ENCODE measurements at places on chromosomes 6 and 20.

DNA sequence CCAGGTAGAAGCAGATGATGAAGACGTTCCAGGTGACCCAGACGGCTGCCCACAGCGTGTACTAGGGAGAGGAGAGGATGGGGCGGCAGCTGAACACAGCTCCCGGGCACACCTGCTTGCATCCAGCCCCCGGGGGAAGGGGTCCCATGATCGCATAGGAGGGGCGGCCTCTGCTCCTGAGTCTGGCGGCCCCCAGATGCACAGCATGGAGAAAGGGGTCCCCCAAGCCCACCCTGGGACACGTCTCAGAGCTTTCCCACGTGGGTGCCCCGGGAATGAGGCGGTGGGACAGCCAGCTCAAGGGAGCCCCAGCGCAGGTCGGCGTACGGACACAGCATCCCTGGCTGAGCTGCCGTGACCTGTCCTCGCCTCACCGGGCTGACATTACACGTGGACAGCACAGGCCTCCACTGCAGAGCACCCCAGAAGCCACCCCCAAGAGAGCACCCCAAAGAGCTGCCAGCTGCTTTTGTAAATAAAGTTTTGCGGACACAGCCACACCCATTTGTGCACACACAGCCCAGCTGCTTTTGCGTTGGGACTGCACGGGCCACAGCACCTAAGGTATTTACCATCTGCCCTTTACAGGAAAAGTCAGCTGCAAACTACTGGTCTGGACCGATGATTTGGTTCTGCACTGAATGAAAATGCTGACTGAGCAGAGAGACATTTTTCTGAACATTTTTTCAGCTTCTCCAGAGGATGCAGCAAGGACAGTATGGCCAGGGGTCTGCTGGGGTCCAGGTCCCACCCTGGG, 5.2 kb downstream of the NKAIN4 start:
- DNase-seq = no peak

- no peak for DNase-seq
Measured at GRCh38 chr6:22020299-22021003, 276.4 kb downstream of the PRL start.

DNA sequence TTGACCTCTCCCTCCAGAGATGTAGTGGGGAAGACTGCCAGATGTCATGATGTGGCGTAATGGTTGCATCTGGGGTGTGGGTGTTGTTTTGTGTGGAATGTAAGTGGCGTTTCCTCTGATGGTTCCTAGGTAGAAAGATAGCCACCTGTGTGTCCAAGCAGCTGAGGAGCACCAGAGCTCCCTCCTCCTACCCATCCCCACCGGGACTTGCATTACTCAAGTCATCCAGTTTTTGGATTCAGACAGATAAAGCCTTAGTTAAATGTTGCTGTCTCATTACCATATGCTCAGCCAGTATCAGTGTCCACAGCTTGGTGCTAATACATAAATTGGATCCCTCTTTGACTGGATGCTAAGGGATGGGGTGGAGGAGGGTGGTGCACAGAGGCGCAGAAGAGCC, 282.3 kb downstream of the TBC1D7 start:
- DNase-seq = no peak

DNA sequence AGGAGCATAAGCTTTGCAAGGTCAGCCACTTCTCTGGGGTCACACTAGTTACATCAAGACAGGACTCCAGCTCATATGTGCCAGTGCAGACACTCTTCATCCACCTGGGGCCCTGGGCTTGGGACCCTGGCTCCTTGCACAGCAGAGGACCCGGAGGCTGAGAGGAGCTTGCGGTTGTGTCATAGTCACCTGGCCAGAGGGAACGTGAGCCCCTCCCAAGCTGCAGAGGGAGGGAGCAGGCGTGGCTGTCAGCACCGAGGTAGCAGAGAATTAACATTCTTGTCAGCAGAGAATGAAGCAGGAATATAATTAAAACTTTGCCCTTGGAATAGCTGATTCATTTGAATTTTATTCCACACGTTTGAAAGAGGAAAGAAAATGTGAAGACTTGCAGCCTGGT, 36.8 kb downstream of the BCAS4 start:
- DNase-seq = no peak

DNA sequence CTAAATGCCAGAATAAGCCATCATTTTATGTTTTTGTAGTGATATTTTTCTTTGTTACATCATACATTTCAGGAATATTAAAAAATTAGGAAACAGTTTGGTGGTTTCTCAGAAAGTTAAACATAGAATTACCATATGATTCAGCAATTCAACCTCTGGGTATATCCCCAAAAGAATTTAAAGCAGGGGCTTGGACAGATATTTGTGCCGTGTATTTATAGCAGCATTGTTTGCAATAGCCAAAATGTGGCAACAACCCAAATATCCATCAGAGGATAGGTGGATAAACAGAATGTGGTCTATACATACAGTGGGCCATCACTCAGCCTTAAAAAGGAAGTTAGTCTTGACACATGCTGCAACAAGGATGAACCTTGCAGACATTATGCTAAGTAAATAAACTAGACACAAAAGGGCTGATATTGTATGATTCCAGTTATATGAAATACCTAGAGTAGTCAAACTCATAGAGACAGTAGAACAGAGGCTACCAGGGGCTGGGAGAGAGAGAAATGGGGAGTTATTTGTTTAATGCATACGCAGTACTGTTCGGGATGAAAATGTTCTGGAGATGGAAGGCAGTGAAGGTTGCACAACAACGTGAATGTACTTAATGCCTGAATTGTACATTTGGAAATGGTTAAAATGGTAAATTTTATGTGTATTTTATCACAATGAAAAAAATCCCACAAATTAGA, 18.9 kb upstream of the TRAF3IP2 start:
- no peak for DNase-seq

GRCh38 chr6:36039112-36039511, 11.5 kb downstream of the MAPK14 start:
- DNase-seq = no peak
